ENCODE measurements at places on chromosomes 1 and 21.

- no peak for DNase-seq
Measured at GRCh38 chr1:6280761-6281451, 20.0 kb upstream of the GPR153 start.

DNA sequence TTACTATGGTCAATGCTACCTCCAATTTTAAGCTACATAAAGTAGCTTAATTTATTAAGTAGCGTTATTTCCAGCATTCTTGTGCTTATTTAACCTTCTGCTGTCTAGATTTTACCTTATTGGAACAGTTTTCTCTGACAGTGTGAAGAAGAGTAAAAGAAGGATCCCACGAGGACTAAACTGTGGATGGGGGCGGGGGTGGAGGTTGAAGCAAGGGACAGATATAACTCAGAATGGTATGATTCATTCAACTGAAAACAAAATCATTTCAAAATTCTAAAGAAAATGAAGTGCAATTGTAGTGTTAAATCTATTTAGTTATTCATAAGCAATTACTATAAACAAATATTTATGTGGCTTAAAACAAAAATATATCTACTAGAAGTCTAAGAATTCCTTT is 11.5 kb upstream of the VAV3 start:
- DNase-seq = no peak

DNA sequence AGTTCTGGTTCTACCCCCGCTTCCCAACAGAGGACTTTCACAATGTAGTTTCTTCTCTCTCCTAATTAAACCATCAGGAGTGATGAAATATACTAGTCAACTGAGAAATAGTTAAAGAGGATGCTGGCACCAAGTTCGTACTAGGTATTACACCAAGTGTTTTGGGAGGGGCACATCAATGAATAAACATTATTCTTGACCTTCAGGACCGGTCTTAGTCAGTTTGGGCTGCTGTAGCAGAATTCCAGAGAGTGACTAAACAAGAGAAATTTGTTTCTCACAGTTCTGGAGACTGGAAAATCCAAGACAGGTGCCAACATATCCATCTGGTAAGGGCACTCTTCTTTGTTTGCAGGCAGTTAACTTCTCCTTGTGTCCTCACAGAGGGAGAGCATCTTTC is 103.8 kb downstream of the SPATA17 start:
- DNase-seq = no peak

GRCh38 chr1:85502171-85502570 is 37.2 kb upstream of the DDAH1 start:
- DNase-seq = no peak

- DNase-seq = no peak
Measured at GRCh38 chr1:179142889-179143299, 61.0 kb downstream of the TOR3A start.

GRCh38 chr1:204503913-204504519 is 9.4 kb upstream of the PIK3C2B start:
- no peak for DNase-seq

DNA sequence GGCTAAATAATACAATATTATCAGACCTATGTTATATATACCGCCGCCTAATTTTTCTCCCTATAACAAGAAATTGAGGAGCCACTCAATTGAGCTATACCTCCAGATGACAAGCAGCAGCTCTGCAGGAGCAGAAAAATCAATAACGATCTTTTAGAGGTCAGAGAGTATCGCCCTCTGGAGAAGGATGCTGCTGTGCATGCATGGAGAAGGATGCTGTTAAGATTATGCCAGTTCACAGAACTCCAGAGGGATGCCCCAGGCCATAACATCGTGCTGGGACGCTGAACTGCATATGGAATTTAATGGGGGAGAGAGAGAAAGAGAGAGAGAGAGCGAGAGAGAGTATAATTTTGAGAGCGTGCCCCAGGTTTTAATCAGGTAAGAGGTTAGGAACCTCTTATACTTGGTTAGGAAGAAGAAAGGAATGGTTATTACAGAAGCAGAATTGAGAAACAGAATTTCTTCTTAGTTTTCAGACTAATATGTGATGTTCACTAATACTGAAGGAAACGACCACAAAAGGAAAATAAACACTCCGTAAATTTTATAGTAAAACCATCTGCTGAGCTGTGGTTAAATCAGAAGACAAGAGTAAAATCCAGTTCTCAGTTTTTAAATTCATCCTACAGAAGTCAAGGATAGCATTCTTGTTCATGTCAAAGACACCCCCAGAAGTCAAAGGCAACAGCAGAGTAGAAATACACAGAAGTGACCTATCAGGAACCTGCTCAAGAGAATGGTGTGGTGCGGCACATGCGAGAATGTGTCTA is 111.1 kb downstream of the SMYD2 start:
- DNase-seq = no peak

DNA sequence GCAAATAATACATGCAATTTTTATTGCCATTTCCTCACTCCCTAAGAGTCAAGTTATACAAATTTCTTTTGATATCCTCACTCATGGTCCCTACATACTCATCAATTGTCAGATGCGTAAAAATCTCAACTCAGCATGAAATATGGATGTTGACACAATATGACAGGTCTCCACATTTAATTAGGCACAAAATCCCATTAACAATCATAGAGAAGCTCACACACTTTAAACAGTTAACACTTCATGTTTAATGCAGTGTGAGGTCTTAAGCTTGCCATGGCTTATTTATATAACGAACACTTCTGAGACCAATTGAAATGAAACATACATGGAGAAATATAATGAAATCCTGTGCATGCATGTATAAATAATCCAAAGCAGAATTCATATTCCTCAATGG is 58.6 kb downstream of the GREM2 start:
- no peak for DNase-seq

- peak; percentile 74 for DNase-seq
Measured at GRCh38 chr1:84253891-84254290, 47.6 kb upstream of the SAMD13 start.

DNA sequence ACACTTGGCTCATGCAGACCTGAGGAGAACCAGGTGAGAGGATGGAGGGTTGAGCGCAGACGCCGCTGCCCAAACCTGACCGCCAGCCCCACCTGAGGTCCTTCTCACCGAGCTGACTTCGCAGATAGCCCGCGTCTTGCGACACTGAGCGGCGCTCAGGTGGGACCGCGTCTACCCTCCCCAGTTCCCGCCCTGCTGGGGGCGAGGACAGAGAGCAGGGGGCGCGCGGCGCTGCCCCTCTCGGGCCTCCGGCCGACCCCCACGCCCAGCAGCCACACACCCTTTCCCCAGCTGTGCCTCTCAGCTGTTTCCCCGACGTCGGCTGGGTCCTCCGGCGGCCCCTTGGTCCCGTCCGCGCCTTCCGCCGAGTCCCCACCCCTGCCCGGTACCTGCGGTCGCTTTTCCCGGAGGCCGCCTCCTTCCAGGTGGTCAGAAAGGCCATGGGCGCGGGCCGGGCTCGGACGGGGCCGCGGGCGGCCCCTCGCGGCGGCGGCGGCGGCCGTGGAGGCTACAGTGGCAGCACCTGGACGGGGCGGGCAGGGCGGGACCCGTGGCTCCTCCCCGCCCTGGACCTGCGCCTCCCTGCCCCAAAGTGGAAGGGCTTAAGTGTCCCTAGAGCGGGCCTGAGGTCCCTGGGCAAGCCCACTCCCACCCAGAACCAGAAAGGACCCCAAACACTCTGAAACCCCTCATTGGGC is 14.4 kb upstream of the TTC39A start:
- no peak for DNase-seq

GRCh38 chr1:102595106-102595505 is 513.2 kb downstream of the COL11A1 start:
- DNase-seq = no peak

GRCh38 chr1:20726118-20726911 is 6.2 kb downstream of the SH2D5 start:
- DNase-seq = no peak

DNA sequence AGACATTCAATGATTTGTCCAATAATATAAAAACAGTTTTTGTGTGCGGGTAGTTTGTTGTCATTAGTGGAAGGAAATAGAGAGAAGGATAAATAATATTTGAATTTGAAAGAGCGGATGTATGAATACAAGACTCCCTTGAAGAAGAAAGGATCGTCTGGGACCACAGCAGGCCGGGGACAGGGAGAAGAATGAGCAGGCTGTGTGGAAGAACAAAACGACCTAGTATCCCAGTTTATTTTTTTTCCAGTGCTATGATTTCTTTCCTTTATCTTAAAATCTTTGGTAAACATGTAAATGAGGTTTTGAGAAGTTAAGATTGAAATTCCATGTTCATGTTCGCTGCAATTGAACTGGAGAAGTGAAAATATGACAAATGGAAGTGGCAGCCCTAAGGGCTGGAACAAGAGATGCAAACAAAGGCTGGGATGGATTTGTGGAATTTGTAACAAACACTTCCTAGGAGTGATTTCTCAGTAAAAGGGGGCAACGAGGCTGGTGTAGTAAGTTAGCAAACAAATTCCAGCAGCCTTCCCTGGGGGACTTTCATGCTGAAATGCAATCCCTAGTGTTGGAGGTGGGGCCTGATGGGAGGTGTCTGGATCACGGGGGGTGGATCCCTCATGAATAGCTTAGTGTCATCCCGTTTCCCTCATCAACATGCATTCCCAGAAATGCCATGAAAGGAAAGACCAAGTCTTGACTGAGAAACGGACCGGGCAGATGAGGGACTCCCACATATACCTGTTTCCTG is 10.2 kb upstream of the IFI16 start:
- peak; percentile 81 for DNase-seq

GRCh38 chr1:153611356-153611755 is 1.6 kb downstream of the S100A16 start:
- DNase-seq = no peak

DNA sequence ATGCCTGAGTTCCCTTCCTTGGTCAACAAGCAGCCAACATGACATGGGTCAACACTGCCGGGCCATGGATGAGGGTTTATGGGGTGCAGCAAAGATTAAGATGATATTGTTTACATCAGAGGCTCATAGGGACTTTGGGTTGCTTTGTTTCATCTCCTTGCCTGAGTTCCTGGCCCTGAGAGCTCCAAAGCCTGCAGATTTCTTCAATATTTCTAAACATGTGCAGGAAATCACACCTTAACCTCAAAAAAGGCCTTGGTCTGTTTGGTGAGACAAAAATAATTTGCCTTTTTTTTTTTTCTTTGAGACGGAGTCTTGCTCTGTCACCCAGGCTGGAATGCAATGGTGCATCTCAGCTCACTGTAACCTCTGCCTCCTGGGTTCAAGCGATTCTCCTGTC is 876 bp downstream of the SLAMF8 start:
- no peak for DNase-seq

DNA sequence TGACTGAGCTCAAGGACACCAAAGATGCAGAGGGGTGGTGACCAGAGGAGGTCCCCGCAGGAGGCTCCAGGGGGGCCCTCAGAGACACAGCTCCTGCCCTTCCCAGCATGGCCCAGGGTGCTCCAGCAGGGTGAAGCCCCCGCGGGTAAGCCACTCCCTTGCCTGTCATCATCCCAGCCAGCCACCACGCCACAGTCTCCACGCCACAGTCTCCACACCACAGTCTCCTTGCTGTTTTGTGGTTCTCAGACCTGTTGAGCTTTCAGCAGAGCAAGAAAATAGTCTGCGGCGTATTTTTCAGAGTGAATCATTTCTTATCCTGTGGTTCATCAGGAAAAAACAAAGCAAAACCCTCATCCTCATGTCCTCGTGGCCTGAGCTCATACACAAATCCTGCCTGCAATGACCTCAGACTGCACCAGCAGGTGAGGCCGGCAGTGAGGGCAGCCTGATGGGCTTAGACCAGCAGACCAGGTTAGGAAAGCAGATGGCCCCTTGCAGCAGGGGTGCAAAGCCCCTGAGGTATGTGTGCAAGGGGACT is 25.7 kb upstream of the ABCG1 start:
- no peak for DNase-seq

DNA sequence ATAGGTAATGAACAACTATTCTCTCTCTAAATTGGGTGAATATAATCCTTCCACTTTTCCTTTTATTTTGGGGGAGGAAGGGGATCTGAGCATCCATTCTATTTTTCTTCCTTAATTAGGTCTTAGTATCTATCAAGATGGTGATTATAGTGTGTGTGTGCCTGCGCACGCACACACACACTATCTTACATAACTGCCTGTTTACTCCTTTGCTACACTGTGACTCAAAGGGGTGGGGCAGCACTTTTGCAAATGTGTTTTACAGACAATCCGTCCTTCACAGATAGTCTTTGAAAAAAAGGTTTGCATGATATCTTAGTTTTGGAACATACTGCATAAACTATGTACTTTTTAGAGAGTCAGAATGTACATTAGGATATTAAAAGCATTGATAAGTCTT is 191.5 kb downstream of the SDCCAG8 start:
- DNase-seq = no peak

GRCh38 chr1:58123051-58123450 is 423.5 kb downstream of the OMA1 start:
- DNase-seq = no peak

- DNase-seq = no peak
Measured at GRCh38 chr21:9008636-9009035, 1512.7 kb upstream of the TPTE start.

DNA sequence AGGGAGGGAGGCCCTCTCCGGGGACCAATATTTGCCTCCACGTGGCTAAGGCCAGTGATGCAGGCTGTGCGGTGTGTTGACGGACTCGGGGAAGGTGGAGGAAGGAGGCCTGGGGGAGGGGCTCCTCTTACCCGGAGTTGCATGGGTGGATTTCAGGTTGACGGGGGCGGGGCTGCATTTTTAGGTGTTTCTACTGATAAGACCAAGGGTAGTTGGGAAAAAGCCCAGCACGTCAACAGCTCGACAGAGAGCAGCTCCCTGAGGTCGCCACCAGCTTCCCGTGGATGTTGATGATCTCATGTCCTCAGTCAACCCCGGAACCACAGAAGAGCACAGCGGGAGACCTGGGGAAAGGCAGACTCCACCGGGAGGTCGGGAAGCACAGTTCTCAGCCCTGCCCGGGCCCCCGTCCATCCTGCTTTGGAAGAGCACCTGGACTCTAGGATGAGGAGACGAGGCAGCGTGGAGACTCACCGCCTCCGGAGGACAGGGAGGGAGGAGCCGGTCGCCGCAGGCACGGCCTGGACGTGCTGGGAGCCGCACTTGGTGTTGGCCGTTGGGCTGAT is 32.9 kb upstream of the COL6A1 start:
- DNase-seq = no peak

DNA sequence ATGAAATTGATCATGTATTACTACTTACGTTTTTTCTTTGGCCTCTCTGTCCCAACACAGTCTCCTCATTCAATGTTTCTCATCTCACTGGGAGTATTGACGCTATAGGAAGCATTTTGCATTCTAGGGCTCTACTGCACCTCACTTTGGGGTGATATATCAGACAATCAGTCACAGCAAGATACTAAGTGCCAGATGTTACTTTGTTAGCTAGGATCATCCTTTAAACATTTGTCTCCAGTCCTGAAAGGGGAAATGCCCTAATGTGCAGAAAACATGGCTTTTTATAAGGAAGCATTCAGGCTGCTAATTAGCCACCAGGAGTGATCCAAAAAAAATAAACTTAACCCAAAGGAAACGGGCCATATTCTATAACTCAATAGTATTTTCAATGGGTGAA is 409.1 kb downstream of the RWDD3 start:
- DNase-seq = no peak

DNA sequence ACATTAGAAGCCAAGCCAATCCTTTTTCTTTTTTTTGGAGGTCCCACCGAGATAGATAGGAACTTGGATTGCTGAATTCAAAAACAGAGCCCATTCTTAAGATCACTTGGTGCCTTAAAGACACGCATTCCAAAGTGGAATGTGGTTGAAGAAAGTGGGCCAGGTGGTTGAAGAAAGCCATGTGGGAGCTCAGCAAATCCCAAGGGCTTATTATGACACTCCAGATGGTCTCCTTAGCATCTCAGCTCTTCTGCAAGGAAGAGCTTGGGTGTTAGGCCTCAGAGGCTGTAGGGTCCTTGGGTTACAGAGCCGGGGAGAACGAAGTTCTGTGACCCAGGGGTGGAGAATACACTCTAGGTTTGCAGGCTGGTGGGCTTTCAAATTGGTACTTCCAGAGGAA is 13.5 kb downstream of the TOR3A start:
- no peak for DNase-seq

All from aorta (tissue), 5 donors.